Activated CD8-positive, alpha-beta memory T cell treated with anti-CD3 and anti-CD28 coated beads, Interleukin-2, amount 10 ng/mL, durations not matched to agents 7 days and 5 days (primary cell): ENCODE measurements at places on chromosomes 5 and 9.
A peak's percentile ranks its signal among the peaks of the same experiment; 100 is the strongest.

- DNase-seq: no peak
Measured at GRCh38 chr9:94822273-94822672, 95.8 kb downstream of the AOPEP start.

- DNase-seq: no peak
Measured at GRCh38 chr9:113403646-113404045, 2.6 kb upstream of the ALAD start.

DNA sequence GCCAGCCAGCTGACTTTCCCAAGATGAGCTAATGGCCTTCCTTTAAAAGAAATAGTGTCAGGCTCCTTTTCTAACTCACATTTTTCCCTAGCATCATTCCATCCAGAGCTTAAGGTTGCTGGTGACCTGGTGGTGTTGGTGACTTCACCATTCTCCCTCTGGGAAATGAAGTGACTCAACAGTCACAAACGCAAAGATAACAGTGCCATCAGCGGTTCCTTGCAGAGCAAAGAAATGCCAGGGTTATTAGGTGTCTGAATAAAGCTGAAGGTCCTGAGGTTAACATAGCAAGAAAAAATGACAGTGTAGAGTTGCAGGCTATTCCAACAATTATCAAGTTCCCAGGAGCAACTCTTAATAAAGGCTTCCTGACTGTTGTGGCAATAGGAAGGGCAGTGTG is 111.8 kb upstream of the SLC44A1 start:
- DNase-seq: no peak

DNA sequence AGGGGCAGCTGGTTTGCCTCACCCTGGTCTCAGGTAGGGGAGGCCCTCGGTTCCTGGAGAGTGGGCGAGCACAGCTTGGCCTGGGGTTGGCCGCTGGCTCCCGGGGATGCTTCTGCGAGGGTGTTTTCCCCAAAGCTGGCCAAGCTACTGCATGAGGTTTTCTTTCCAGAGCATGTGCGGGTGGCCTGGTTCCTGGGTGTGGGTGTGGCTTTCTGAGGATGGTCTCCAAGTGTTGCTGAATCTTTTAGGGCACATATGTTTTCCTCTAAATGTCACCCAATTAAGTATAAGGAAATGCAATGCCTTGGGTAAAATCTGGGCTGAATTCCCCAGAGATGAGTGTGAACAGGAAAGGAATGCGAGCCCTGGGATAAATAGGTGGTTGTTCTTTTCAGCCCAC is 115.8 kb upstream of the ICE1 start:
- no peak for DNase-seq

- DNase-seq: no peak
Measured at GRCh38 chr5:167743695-167744464, 547.6 kb upstream of the WWC1 start.

- DNase-seq: no peak
Measured at GRCh38 chr5:67694810-67695191, 498.2 kb upstream of the CD180 start.

DNA sequence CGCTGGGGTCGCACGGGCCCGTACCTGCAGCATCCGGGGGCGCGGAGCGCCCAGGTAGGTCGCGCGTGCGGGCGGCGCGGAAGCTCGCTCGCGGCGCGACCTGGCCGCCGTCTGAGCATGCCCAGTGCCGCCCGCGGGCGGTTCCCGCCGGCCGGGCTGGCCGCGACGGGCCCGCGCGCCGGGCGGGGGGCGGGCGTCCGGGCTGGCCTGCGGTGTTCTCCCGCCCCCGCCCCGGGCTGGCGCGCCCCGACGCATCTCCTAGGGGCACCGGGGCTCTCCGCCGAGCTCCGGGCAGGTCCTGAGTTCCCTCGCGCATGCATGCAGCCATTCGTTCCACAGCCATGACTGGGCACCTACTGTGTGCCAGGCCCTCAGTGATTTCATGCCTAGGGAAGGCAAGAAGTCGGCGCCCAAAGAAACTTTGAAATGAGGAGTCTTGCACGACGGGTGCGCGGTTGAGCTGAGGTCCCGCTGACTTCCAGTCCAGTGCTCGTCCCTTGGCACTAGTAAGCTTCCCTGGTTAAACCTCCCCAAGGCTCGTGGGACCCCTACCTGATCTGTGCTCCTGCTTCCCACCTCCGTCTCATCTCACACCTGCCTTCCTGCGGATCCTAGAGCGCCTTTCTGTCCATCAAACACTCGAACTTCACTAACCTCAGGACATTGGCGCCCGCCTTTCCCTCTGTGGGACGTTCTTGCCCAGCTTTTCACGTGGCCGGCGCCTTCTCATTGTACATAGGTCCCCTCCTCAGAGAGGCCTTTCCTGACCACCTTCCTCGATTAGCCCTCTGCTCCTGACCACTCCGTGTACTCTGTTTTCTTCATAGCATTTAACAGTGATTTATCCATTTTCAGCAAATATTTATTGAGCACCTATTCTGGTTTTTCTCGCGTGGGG is at the start of gene PTPN3:
PTPN3 (minus strand) TSS at position 113 of the 898 bp plus-strand sequence. CDS start 34,873 bp downstream, outside the sequence.
- DNase-seq: no peak

DNA sequence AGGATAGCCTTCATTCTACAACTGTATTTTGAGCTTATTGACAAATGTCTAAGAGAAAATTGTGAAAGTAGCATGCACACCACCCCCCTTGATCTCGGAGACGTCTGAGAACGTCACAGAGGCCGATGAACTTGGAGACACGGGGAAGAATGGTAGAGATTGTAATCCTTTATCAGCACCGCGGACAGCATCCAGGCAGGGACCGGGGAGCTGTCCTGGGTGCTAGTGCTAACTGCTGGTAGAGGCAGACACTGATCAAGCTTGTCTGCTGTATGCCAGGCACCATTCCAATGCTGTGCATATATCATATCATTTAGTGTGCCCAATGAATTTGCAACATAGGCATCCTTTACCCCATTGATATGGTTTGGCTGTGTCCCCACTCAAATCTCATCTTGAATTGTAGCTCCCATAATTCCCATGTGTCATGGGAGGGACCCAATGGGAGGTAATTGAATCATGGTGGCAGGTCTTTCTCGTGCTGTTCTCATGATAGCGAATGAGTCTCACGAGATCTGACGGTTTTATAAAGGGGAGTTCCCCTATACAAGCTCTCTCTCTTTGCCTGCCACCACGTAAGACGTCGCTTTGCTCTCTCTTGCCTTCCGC is 98.8 kb downstream of the LHX2 start:
- DNase-seq: peak; percentile 61

DNA sequence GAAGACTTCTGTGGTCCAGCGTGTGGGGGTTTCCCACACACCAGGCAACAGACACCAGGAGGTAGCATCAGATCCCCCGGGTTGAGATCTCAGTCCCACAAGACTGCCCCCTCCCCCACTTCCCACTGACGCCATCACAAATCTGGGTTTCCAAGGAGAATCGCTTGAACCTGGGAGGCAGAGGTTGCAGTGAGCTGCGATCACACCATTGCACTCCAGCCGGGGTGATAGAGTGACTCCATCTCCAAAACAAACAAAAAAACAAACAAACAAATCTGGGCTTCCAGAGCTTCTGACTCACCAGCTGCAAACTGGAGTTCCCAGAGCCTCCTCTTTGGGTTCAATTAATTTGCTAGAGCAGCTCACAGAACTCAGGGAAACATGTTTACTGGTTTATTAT is 4.7 kb upstream of the GBGT1 start:
- DNase-seq: no peak

DNA sequence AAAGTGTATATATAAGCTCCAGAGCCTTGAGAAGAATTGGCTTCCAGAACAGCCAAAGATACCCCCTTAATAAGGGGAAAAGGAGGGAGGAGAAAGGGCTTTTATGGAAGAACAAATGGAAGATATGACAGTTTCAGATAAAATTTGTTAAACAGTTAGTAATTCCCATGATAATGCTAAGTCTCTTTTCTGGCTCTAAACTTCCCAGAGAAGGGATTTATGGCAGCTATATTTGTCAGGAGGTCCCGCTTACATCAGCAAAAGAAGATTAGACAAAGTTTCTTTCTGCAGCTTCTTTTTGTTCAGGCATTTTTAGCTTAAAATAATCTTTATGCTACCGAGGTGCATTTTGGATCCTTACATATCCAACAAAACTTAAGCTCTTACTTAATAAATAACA is 14.3 kb upstream of the SLC36A3 start:
- DNase-seq: no peak

GRCh38 chr9:121861501-121862180 is 210.2 kb downstream of the DAB2IP start:
- DNase-seq: no peak

- DNase-seq: no peak
Measured at GRCh38 chr5:31916327-31916726, 257.8 kb downstream of the GOLPH3 start.

DNA sequence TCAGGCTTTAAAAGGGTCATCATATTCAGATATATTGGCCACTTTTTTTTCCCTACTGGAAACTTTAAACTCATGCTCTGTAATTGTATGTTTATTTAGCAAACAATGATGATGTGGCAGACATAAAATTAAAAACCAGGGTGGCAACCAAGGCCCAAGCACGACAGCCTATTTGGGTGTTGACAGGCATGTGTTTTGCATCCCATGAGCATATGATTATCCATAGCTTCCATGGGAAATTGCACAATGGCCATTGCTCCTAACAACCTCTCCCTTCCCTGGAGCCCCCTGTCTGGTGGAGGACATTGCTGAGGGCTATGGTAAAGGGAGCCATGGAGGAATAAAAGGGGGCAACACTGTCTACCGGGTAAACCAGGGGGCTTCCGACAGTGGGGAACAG is 134.7 kb downstream of the GAS1 start:
- no peak for DNase-seq

DNA sequence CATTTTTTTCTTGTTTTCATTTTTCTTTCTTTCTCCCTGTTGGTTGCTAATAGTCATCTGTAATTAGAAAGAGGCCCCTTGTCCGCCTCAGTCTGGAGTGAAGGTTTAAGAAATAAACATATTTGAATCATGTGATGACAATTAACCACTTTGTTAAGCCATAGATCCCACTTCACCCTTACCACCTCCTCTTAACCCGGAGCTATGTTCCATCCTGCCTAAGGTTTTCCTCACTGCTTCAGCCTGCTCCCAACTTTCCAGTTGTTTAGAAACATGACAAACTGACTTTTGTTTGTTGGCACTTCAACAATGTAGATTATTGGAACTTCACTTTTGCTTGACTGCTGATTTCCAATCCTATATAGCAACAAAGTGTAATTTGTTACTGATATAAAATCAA is 37.4 kb upstream of the SSBP2 start:
- DNase-seq: no peak

DNA sequence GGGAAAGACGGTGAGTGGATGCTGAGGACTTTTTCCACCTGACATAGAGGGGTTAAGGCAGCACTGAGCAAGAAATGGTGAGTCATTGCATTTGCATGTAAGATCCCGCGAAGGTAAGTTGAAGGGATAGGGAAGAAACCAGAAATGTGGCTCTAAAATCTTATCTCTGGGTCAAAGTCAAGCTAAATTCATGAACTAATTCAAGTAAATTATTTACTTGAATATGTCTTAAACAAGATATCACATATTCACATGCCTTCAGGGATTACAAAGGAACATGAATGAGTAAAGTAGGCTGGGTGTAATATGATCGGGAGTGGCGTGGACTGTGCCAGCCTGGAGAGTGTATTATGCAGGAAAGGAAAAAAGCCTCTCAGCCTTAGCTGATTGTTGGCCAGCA is 74.4 kb upstream of the EQTN start:
- no peak for DNase-seq

GRCh38 chr5:168176941-168177340 is 114.5 kb upstream of the WWC1 start:
- no peak for DNase-seq

GRCh38 chr9:128316421-128316820 is 5.8 kb downstream of the TRUB2 start:
- DNase-seq: no peak

DNA sequence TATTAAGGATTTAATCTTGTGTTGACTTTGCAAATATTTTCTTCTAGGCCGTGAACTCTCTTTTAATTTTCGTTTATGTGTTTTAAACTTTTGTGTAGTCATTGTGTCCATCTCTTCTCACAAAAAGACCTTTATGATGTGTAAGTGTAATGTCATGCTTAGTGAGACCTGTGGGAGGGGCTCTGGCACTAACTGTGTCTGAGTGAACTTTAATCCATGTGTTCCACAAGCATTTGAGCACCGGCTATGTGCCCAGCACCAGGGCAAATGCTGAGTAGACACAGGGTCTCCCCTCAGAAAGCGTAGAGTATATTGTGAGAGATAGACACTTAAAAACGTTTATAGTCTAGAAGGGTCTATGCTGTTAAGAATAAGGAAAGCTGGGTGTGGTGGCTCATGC is 272.6 kb upstream of the TUT7 start:
- DNase-seq: no peak

DNA sequence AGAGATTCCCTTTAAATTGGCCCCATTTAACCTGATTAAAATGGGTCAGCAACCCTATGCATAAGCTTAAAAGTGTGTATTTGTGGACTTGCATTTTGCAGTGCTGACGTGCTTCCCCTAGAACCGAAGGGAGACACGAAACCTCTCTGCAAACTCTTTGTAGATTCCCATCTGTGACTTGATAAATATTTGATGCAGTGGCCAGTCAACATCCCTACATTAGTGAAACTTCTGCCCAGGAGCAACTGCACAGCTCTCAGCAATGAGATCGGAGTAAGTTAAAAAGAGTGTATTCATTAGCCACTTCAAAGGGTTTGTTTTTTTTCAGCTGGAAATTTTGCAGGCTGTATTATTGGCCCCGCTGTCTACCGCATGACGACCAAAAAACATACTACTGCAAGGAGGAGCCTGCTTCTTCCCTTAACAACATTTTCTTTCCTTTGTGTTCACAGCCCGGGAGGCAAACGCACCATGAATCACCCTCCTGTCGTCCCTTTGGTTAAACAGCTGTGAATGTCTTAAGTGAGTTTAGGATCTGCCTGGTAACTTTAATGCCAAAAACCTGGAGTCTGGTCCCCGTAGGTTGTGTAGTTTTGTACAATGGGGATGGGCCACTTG is 38.0 kb upstream of the TCERG1 start:
- DNase-seq: no peak

GRCh38 chr5:172453206-172453985 is 929 bp downstream of the SH3PXD2B start:
- DNase-seq: no peak

GRCh38 chr5:157365732-157366131 is 94.3 kb upstream of the NIPAL4 start:
- DNase-seq: no peak

DNA sequence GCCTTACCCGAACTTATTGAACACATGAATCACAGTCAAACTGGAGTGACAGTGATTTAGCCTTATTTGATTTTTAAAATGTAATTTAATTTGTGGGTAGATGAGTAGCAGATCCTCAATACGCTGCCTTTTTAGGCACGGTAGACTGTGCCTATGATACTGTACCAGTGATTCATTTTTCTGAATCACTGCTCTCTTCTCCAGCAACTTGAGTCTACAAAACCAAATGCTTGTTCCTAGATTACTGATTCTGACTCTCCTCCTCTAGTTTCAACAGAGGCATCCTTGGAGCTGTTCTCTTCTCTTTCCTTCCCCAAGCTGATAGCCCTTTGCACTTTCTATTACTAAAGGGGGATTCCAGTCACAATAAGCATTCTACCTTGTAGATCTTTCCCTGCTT is 94.3 kb upstream of the IL7R start:
- no peak for DNase-seq
